ENCODE measurements at places on chromosomes 11 and 22. TPM values are rescaled to one million over a fixed set of nuclear protein-coding genes. Genes with fewer than 3 reads are reported as not detected.

Gene PLAAT4
- total RNA-seq, result 31.7 TPM

Gene P2RX6
- total RNA-seq, result not detected

Gene TEF
- 1.8 TPM for total RNA-seq

Gene DERL3
- 0.12 TPM for total RNA-seq

Gene FGF4
- not detected for total RNA-seq

Gene OR52N2
- total RNA-seq, result not detected

Gene OR52L1
- total RNA-seq, result not detected

Gene SLC22A8
- not detected for total RNA-seq

Gene CLCF1
- total RNA-seq, result 44.6 TPM

Gene ZNF280B
- 3.3 TPM for total RNA-seq

Gene ADORA2A
- not detected for total RNA-seq

Gene CCDC157
- total RNA-seq, result 2.2 TPM

Gene TNNI2
- not detected for total RNA-seq

Gene KREMEN1
- total RNA-seq, result 4.8 TPM

Gene ADAMTS8
- total RNA-seq, result not detected
